ENCODE measurements at places on chromosomes 5 and 9. TPM values are rescaled to one million over a fixed set of nuclear protein-coding genes. Genes with fewer than 3 reads are reported as not detected.

DNA sequence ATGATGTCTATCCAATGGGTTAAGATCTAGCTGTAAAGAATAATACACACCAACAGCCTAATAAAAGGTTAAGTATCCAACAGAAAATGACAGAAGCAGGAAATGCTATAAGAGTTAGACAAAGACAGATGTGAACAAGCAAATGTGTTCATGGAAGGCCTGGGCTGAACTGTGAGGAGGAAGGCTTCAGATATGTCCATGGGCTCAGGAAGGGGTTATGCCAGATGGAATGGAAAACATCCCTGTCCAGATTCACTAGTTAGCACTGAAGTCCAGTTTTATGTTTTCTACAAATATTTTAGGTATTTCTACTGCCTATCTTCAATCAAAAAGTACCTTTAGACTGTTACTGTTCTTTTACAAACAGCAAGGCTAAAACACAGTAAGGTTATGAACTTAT, 27.1 kb downstream of the ERAP1 start:
- peak; percentile 26 for DNase-seq

Gene ORM2
- not detected for total RNA-seq

Gene MARVELD2
- total RNA-seq = 46.6 TPM

Gene FAM169A
- total RNA-seq = 25.5 TPM

Gene STKLD1
- total RNA-seq = 1.0 TPM

Gene FCN2
- total RNA-seq = not detected

Gene EGFLAM
- 20.6 TPM for total RNA-seq

GRCh38 chr9:138066049-138066448, 188.5 kb downstream of the CACNA1B start:
- no peak for DNase-seq

DNA sequence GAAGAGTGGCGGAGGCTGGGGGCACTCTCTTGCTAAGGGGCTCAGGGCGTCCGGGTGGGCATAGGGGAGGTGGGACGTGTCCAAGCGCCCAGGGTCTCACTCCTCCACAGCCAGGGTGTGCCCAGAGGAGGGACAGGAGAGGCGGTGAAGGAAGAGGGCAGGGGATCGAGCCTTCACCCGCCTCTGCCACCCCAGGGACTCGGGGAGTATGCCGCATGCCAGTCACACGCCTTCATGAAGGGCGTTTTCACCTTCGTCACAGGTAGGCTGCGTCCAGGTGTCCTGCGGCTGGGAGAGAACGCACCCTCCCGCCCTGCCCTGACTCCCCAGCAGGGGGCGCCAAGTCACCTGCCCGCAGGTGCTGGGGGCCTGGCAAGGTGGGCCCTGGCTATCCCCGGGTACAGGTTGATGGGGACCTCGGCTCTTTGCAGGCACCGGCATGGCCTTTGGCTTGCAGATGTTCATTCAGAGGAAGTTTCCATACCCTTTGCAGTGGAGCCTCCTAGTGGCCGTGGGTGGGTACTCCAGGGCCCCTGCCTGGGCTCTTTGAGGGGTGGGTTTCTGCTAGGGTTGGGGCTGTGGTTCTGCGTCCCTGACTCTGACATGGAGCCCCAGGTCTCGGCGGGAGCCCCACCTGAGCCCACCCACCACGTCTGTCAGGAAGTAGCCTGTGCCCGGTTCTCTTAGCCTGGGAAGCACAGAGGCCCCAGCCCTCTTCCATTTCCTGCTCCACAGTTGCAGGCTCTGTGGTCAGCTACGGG, 552 bp downstream of the TMEM141 start:
- DNase-seq = peak; percentile 83

DNA sequence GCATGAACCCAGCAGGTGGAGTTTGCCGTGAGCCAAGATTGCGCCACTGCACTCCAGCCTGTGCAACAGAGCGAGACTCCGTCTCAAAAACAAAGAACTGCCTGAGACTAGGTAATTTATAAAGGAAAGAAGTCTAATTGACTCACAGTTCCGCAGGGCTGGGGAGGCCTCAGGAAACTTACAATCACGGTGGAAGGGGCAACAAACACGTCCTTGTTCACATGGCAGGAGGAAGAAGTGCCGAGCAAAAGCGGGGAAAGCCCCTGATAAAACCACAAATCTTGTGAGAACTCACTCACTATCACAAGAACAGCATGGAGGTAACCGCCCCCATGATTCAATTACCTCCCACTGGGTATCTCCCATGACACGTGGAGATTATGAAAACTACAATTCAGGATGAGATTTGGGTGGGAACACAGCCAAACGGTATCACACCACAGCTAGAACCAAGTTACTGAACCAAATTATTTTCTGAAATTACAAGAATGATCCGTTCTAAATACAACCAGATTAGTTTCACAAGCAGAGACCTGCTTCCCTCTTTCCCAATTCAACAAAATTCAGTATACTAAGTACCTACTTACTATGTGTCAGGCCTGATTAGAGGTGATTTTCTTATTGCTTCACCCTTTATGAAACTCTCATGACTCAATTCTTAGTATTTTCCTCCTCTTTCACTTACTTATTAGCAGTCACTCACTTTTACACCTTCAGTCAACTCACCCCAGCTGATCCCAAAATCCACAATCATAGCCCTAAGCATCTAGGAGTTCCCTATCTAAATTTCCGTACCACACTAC, 8.4 kb downstream of the UBTD2 start:
- DNase-seq = peak; percentile 78

DNA sequence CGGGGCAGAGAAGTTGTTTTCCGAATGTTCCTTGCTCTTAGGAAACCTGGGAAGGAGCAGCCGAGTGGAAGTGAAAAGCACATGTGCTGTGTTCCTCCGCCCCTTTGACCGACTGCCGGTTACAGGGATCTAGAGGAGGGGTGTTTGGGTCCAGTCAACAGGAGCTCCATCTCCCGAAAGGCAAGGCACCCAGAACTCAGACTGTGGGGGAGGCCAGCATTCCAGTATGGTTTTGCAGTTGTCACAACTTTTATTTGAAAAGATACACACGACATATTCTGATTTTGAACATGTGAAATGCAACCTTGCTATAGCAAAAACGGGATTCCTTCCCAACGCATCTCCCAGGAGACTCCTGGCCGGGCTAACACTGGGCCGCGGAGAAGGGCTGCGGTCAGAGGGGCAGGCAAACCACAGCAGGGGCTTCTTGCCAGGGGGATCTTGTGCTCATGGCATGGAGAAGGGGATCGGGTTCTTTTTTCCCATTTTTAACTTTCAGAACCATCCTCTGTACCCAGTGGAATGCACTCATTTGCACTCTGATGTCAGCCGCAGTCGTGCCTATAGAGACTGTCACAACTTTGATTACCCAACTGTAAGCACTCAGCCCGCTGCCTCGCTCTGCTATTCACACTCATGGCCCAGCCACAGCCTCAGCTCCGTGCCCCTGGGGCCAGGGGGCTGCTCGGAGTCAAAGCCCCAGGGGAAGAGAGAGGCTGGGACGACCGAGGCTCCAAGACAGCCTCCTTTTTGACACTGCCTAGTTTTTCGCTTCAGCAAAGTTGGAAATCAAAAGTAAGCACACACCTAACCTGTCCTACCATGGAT, 3.9 kb downstream of the QRFP start:
- DNase-seq = no peak

Gene CNTFR
- total RNA-seq = not detected

GRCh38 chr5:79961716-79962574, 29.1 kb downstream of the MTX3 start:
- no peak for DNase-seq

DNA sequence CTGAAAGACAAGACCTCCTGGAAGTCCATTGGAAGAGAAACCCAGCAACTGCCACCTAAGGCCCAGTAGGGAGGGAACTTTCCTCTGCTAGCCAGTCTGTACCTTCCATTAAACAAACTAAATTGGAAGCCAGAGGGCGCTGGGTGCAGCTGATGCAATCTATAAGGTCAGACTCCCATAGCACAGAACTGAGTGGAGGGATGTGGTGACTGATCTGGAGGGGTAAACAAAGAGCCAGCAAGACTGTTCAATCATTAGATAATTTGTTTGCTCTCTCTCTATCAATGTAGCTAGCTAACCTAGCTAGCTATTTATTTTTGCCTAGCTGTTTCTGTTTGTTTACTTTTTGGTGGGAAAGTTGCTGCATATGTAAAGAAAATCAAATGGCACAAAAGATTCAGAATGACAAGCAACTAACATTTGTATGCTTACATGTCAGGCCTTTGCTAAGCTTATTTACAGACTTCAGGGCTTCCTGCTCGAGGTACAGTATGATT, 291.8 kb upstream of the DAB2 start:
- peak; percentile 31 for DNase-seq

GRCh38 chr9:113614843-113615648, 151.5 kb downstream of the RGS3 start:
- DNase-seq = no peak

- no peak for DNase-seq
These were observed 11.7 kb downstream of the SPDL1 start for GRCh38 chr5:169595172-169595820.
